ENCODE measurements at places on chromosomes 2 and 18.

DNA sequence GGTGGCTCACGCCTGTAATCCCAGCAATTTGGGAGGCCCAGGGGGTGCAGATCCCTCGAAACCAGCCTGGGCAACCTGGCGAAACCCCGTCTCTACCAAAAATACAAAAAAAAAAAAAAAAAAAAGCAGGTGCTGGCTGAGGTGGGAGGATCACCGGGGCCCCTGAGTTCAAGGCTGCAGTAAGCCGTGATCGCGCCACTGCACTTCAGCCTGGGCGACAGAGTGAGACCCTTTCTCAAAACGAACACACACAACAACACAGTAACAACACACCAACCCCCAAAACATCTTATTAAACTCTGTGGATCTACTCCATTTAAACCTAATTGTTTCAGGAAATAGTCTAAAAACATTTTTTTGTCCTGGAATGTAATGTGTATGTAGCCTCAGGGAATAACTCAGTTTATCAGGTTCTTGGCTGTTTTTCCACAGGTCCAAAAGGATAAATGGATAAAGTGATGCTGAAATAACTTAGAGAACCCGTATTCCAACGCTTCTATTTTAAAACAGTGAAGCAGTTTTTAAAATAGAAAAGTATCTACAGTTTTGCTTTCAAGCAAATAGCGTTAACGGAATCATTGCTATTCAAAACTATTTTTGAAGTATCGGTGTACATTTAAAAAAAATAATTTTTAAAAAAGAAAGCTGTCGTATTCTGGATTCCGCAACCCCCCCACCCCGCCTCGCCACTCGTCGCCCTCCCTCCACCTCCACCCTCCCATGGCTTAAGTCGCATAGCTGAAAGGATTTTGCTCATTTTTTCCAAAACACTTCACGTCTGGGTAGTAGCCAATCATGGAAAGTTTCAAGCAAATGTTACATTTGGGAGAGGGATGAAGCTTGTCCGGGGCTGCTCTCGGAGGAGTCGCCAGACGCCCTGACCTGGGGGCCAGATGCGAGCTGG lies 895 bp upstream of the GLS start:
- no peak for DNase-seq

DNA sequence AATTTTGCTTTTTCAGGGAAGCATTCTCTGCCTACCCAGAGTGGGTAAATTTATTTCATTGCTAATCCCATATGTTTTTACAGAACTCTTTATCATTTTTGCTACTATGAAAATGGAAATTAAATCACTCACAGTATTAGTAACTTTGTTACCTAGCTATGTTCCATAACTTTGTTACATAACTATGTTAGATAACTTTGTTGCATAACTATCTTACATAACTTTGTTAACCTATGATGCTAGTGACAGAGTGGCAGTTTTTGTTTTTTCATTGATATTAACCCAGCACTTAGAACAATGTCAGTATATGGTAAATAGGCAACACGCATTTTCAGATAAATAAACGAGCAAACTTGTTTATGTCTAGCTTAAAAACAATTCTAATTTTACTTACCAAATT lies 286.6 kb downstream of the LRP1B start:
- DNase-seq = no peak

DNA sequence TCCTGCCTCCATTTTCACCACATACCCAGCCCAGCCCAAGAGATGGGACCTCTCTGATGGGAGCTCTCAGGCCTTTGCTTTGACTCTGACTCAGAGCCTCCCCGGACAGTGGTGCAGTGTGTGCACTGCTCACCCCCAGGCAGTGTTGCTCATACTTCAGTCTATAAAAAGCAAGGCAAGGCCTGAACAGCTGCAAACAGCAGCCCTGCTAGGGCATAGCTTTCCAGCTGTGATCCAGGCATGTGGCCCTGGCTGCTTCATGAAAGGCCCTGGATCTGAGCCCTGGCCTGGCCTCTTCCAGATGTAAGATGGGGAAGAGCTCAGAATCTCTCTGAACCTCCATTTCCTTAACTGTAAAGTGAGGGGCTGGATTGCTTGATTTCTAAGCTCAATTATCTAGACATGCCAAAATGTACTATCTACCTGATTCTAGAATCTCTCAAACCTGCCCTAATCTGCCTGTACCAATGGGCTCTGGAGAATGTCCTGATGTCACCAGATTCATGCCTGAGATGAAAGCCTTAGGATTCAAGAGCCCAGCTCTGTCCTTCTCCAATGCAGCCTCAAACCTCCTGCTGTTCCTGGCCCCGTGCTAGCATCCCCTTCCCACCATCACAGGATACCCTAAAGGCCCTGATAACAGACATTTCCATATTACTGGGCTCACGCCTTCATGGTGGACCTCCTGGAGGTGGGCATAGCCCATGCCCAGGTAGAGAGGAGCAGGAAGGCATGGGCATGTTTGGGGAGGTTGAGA lies 206.9 kb downstream of the ARL4C start:
- peak; percentile 55 for DNase-seq

- no peak for DNase-seq
Measured at GRCh38 chr2:166179201-166179600, 51.4 kb upstream of the SCN1A start.

DNA sequence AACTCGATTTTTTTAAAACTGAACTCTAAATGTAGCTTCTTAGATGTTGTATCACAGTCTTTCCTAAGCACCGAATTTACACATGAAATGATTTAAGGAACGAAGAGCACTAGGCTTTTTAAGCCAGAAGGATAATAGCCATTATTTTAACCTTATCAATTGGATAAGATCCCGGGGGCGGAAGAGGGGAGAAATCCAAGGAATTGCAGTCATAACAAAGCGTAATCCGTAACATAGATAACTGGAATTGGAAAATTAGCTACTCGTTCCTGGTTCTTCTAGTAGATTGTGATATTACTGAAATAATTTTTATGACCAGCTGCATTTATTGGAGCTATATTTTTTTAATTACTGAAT lies 988 bp upstream of the KANSL1L start:
- no peak for DNase-seq

GRCh38 chr2:86397986-86398385 lies 43.2 kb upstream of the KDM3A start:
- no peak for DNase-seq

GRCh38 chr2:177073611-177074010 lies 139.0 kb upstream of the HNRNPA3 start:
- DNase-seq = no peak

- no peak for DNase-seq
Measured at GRCh38 chr2:121253021-121253673, 31.9 kb downstream of the TFCP2L1 start.

DNA sequence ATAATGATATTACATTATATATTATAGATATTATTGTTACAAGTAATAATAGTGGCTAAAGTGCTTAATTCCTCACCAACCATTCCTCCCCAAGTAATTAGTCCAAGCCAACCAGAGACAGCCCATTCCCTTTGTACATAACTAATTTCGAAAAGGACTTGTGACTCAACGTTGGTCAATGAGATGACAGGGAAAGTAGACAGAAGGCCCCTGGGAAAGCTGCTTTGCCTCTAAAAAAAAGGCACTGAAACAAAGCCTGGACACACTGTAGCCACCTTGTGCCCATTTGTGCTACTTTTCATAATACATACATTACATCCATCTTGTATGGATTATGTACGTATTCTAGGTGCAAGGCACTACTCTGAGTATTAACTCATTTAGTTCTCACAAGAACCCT lies 28.8 kb downstream of the COLEC12 start:
- no peak for DNase-seq

DNA sequence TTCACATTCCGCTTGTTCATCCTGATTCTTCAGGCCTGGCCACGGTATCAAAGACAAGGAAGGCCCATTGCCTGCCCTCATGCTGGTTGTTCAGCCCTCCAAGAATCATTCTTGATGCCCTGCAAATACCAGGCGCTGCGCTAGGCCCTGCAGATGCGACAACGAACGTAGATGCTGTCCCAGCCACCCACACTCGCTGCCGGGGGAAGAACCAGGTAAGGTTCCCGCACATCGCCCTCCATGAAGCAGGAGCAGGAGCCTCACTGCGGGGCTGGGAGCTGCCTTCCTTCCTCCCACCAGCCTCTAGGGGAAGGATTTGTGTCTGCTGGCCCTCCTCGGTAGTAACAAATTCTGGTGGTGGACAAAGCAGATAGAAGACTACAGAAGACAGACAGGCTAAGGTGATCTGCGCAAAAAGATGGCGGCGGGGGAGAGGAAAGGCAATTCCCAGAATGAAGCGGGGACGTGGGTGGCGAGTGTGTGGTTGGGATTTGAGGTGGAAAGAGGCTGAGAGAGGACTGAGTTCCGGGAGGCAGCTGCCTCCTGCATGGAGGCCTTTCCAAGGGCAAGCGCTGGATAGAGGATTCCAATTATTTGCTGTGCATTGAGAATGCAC lies 19.8 kb upstream of the GPR55 start:
- DNase-seq = no peak

- DNase-seq = no peak
Measured at GRCh38 chr18:79523736-79524180, 128.0 kb downstream of the NFATC1 start.

GRCh38 chr18:9771261-9771976 lies 63.3 kb downstream of the RAB31 start:
- DNase-seq = peak; percentile 38

- no peak for DNase-seq
Measured at GRCh38 chr2:7620255-7620654, 703.0 kb downstream of the RNF144A start.

DNA sequence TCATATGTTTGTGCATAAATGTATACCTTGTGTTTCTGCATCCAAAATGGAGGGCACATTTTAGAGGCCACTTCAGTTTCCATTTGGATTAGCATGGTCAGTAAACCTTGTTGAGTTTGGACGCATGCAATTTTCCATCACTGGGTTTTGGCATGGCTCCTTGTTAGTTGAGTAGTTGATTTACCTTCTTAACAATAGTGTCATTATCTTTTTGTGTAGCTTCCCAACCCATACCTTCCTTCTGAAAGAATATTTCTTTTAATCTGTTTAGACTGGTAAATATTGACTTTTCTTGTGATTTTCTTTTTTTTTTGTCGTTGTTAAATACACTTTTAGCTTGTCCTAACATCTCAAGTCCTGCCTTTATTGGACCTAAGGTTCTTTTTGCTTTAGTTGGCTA lies 15.5 kb downstream of the RPIA start:
- DNase-seq = no peak

DNA sequence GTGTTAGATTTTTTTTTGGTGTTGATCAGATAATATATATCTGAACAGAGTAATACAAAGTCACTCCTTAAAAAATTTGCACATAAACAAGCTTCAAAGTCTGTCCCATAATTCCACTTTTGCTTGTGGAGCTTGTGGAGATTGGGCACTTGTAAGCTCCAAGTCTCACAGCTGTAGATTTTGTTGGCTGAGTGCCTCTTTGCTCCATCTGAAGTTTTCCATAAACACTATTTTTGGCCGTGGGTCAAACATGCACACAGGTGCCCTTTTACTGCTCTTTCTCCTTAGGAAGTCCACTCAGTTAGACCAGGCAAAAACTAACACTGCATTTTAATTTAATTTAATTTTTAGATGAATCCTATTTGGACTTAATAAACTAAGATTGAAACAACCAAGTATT lies 3.6 kb upstream of the KCNJ13 start:
- DNase-seq = no peak

- no peak for DNase-seq
Measured at GRCh38 chr2:128635361-128635900, 316.8 kb upstream of the HS6ST1 start.

GRCh38 chr18:57866355-57866754 lies 63.2 kb upstream of the ATP8B1 start:
- no peak for DNase-seq

DNA sequence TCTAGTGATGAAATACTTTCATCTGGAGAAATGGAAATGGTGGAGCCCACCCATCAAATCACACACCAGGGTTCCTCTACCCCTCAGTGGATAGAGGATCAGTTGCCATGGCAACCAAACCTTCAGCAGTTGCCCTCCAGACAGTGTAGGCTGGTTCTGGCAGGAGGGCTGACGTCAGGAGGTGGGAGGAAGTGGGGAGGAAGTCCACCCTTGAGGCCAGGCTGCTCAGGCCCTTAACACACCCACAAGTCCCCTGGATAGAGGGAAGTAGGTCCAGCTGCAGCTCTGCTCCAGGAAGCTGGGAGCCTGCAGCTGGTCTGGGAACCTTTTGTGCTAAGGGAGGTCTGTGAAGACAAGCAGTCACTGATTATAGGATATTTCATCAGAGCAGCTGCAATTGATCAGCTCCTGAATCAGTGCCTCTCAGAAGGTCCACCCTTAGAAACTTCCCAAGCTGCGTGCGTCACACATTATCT lies 186.6 kb downstream of the MTX2 start:
- no peak for DNase-seq

GRCh38 chr2:48332286-48332685 lies 197.7 kb upstream of the STON1 start:
- no peak for DNase-seq

- no peak for DNase-seq
Measured at GRCh38 chr2:88400037-88400767, 52.3 kb downstream of the FOXI3 start.

DNA sequence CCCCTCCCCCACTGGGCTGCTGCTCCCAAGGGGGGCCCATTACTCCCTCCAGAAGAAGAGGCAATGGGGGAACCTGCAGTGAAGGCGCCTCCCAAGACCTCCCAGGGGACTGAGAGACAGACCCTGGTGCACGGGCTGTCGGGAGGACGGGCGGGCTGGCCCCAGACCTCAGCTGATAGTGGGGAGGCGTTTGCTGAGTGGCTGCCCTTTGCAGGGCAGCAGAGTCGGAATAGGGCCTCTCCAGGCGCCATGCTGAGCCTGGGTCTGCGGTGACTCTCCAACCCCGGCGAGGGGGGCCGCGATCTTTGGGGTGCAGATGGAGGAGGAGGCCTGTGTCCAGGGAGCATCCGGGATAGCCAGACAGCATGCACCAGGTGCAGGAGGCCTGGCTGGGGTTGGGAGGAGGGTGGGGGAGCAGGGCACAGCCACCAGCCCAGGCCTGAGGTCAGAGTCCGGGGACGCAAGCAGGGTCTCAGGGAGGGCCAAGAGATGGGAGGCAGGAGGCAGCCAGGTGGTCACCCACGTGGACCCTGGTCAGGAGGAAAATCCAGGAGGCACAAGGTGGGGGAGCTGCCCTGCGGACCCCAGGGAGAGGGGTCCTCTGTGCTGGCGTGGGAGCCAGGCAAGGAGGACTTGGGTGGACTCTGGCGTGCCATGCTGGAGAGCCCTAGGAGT lies 11.0 kb downstream of the CROCC2 start:
- DNase-seq = no peak

- no peak for DNase-seq
Measured at GRCh38 chr2:9800639-9800974, 42.7 kb upstream of the TAF1B start.

GRCh38 chr2:239324456-239324855 lies 76.4 kb downstream of the HDAC4 start:
- no peak for DNase-seq

DNA sequence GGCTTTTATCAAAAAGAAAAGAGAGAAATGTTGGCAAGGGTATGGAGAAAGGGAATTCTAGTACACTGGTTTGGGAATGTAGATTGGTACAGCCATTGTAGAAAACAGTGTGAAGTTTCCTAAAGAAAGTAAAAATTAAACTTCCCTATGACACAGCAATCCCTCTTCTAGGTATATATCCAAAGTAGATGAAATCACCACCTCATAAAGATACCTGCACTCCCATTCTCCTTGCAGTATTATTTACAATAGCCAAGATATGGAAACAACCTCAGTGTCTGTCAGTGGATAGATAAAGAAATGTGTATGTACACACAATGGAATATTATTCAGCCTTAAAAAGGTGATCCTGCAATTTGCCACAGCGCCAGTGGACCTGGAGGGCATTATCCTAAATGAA lies 147.2 kb upstream of the NOSTRIN start:
- no peak for DNase-seq

- DNase-seq = no peak
Measured at GRCh38 chr2:11058129-11058528, 97.1 kb upstream of the SLC66A3 start.
